ENCODE measurements at places on chromosomes 2 and 18. TPM values are rescaled to one million over a fixed set of nuclear protein-coding genes. Genes with fewer than 3 reads are reported as not detected.

- no peak for DNase-seq
Observed at GRCh38 chr2:178949584-178949983, 100.4 kb downstream of the CCDC141 start.

- no peak for DNase-seq
Observed at GRCh38 chr2:239549711-239550255, 149.0 kb upstream of the HDAC4 start.

- no peak for DNase-seq
Observed at GRCh38 chr2:72289283-72289682, 141.6 kb upstream of the CYP26B1 start.

- DNase-seq: no peak
Observed at GRCh38 chr2:63127594-63127993, 77.0 kb downstream of the OTX1 start.

- no peak for DNase-seq
Observed at GRCh38 chr18:28123401-28124030, 53.4 kb downstream of the CDH2 start.

- DNase-seq: no peak
Observed at GRCh38 chr2:161147856-161148255, 12.4 kb upstream of the TANK start.

FOSL2 gene
- 16.5 TPM for polyA plus RNA-seq

DNA sequence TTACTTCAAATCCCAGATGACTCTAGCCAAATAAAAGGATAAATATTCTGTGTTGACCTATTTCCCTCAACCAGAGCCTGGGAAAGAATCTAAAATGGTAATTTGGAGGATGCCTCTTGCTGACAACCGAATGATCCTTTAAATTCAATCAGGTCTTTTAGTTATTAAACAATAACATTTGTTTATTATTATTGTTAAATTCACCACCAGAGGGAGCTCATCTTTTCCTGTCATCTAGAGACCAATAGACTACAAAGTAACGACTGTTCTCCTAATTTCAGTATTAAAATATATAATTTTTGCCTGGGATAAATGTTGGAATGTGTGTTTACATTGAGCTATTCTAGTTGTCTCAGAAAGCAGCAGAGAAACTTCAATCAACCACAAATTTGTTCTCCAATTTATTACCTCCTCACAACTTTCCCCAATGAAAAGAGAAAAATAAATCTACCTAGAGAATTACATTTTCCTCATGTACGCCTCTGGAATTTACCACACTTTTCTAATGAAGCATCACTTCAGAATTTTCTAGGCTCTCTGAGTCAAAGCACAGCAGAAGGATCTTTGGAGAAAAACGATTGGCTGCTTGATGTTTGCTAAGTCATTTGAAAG is 142.7 kb downstream of the SCG2 start:
- DNase-seq: no peak

GRCh38 chr2:39127973-39128372 is 7.1 kb upstream of the SOS1 start:
- DNase-seq: no peak

KLHL30 gene
- 9.8 TPM for polyA plus RNA-seq

DNA sequence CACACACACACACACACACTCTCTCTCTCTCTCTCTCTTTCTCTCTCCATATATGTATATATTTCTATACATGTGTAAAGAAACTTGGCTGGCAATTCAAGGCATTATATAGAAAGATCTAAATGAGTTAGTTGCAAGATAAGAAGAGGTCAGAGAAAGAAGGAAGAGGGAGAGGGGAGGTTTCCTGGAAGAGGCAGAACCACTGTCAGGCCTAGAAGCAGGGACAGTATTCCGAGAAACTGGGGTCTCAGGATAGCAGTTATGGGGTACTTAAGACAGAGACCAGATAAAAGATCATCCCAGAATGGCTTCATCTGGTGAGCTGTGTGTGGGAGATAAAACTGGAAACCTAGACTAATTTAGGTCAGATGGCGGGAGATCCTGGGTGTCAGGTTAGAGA is 180.8 kb downstream of the CAMKMT start:
- no peak for DNase-seq

GRCh38 chr2:199966976-199967375 is 11.6 kb downstream of the MAIP1 start:
- no peak for DNase-seq

DNA sequence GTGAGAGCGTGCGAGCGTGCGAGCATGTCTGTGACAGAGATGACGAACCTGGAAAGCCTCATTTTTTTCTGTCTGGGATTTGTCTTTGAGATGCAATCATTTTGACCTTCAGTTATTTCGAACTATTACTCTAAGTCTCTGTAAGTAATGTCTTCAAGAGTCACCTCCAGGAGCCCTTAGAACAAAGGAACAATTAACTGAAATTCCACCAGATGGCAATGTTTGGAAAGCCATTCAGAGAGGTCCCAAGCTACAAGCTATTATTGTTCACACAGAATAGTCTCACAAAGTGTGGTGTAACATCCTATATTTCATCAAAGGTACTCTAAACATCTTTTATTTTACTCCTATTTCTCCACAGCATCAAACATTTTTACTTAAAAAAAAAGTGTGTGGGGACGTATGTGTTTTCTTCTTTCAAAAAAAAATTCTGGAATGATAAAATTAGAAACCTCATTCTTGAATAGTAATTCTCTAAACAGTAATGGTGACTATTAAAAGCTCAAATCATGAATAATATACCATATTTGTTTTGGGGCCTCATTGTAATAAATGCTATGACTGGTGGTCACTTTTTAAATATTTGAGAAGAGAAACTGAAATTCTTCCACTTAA is 35.1 kb upstream of the MAPRE2 start:
- DNase-seq: no peak

- no peak for DNase-seq
Observed at GRCh38 chr18:50190236-50190635, 4.7 kb downstream of the MYO5B start.
